ENCODE measurements at places on chromosomes 5 and 9.

DNA sequence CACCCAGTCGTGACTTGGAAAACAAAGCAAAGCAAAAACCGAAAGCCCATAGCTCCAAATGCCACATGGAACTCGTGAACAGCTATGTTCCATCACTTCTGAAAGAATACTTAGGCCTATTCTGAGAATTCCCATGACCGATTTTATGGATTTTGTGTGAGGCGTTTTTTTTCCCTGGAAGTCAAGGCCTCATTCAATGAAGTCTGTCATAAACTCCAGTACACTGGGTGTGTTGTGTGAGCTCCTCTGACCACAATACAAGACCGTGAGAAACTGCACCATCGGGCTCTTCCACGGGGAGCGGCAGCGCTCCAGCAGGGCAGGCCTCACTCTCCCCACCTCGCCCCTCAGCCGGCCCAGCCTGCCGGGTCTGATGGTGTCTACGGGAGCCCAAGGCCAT lies 209.5 kb downstream of the FANCC start:
- no peak for DNase-seq

DNA sequence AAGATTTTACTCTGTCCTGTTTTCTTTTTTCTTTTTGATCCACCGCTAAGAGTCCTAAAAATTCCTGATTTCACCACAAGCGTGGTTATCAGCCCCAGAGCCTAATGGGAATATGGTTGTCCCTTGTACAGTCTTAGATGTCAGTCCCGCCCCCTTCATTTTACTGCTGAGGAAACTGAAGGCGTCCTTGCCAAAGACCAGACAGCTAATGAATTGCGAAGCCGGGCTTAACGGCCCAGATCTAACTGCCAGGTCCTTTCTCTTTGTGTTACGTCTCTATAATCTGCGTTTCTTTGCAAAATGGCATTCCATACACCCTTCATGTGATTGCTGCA lies 497 bp downstream of the NSA2 start:
- DNase-seq = peak; percentile 29

GRCh38 chr9:14692470-14693250 lies 572 bp downstream of the ZDHHC21 start:
- DNase-seq = peak; percentile 9

- DNase-seq = no peak
These were observed 12.5 kb downstream of the SH3RF2 start for GRCh38 chr5:145948921-145949320.

DNA sequence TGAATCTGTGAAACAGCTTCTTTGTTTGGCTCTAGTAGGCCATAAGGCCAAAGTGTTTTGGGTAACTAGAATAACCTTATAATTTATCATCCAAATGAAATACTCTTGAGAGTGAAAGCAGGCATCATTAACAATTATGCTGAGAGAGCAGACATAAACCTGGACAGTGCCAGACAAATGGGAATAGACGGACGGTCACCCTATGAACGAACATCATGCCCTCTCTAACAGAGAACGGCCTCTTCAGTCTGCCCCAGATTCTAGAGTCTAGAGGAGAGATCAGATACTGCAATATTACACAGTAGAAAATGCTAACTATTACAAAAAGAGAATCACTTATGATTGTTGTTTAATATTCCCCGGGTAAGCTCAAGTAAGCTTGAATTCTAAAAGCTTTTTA lies 68.5 kb downstream of the APBA1 start:
- no peak for DNase-seq

- DNase-seq = no peak
These were observed 318.8 kb upstream of the ELAVL2 start for GRCh38 chr9:24144796-24145195.

- no peak for DNase-seq
These were observed 126.4 kb upstream of the CCNG1 start for GRCh38 chr5:163310997-163311396.

GRCh38 chr5:73748510-73749400 lies 122.8 kb downstream of the ARHGEF28 start:
- DNase-seq = peak; percentile 26

DNA sequence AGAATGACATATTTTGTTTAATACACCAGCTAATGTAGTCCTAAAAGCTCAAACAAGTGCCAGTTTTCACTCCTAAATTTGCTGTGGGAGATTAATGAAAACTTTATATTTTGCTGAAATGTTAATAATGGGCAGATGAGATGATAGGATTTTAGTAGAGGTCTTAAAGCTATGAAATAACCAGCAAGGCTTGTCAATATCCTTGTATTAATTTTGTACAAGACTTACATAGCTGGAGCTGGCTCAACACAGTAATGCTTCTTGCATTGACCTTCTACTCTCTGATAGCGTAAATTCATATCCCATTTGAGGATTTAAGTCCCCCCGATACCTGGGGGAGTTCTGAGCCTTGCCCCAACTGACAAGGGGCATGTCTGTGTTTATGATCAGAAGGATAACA lies 219.2 kb downstream of the MAPKAP1 start:
- DNase-seq = no peak

GRCh38 chr5:171318026-171318425 lies 9.0 kb downstream of the TLX3 start:
- no peak for DNase-seq

- DNase-seq = no peak
These were observed 110.3 kb upstream of the TBC1D2 start for GRCh38 chr9:98365781-98366180.

DNA sequence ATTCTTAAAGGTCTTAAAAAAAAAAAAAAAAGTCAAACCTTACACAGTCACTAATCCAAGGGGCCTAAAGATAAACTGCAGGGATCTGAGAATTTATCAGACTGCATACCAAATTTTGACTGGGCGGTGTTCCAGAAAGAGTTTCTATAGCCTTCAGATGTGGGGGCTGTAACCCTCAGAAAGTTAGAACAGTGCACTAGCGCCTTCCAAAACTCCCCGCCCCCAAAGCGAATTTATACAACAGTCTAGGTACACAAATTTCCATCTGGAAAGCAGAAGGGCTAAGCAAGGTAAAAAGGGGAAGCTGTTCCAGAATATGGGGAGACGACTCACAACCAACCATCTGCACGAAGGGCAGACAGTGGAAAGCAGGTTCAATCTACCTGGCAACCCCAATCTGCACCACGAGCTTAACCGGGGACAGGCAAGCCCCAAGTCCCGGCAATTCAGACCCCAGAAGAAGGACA lies 813 bp downstream of the ERMP1 start:
- peak; percentile 12 for DNase-seq

DNA sequence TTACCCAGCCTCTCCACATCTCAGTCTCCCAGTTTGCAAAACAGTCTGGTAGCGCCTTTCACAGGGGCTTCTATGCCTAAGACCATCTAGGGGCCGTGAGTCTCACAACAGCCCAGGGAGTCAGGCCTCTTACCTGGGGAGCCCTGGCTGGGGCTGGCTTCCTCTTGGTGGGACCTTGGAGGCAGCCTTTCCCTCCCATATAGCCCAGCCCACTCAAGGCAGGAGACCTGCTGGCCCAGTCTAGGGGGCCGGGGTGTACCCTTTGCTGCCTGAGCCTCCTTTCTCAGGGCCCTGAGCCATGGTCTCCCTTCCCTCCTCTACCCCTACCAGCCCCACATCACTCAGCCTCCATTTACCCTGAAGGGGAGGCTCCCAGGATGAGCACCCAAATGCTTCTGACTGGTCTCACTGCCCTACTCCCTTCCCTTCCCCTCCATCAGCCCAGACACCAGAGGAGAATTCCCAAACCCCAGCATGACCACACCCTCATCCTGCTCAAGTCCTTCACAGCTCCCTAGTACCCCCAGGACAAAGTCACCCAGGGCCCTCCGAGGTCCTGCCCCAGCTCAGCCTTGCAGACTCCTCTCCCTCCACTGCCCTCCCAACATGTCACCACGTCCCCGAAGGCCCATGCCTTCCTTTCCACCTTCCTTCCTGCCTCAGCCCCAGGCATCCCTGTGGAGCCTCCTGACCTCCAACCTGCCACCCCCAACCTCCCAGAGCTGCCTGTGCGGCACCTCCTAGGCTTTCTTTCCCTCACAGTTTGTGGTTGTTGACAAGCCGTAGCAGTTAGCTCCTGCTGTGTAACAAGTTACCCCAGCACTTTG lies 55.3 kb downstream of the BARX1 start:
- peak; percentile 2 for DNase-seq

- DNase-seq = no peak
These were observed 3.4 kb upstream of the ABO start for GRCh38 chr9:133278161-133279114.

- DNase-seq = no peak
These were observed 46.5 kb downstream of the CEMIP2 start for GRCh38 chr9:71721855-71722254.

GRCh38 chr5:133819977-133820471 lies 148.4 kb downstream of the C5orf15 start:
- DNase-seq = no peak

DNA sequence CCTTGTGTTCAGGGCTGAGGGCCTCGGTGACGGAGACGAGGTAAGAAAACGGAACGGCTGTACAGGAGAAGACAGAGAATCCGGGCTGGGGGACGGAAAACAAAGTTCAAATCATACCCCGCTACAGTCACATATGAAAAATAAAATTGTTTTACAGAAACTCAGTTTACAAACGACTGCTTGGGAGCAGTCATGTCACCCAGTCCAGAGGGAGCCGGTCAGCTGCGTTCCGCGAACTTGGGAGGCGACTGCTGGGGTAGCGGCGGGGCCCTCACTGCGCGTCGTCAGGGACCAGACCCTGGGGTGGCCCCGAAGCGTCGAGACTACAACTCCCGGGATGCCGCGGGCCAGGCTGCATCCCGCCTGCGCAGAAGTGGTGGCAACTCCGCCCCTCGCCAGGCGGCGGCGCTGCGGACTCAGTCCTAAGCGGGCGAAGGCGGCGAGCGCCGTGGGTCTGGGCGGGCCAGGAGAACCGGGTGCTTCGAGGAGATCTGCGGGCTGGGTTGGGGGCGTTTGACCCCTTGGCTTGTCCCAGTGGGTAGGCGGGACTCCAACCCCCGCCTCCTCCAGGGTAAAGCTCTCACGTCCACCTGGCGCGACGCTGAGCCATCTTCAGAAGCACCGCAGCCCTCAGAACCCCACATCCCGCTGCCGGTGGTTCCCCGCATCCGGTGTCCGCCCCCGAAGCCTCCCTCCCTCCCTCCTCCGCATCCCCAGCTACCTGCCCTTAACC lies 4.0 kb downstream of the SIT1 start:
- DNase-seq = peak; percentile 93

DNA sequence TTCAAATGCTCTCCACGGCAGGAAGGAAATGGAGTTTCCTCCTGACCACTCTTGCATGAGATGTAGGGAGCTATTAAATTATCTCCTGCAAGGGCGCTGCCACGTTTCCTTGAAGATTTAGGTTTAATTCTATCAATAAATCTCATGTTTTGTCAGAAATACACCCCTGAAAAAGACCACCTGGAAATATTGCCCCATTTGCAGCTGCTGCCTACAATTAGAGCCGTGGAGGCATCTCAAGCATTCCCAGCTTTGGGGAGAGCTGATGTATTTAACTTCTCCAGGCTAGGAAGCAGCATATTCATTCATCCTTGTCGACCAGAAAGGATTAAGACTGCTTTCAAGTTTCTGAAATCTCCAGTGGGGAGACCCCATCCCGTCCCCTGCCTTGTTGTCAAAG lies 40.5 kb downstream of the CCNJL start:
- no peak for DNase-seq

DNA sequence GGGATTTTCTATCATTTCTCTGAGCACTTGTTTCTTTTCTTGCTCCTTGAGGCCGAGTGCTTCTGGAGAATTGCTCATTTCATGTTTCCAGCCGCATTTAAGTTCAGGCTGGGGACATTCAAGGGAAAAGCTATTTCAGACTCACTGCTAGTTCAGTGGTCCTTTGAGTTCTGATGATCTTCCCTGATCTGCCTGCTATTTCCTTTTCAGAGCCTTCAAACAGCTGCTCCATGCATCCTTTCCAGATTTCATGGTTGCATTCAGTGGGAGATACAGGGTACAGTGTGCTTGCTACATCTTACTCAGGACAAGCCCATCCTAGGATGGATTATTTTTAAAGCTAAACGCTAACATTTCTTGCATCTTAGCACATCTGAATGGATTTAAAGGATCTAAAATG lies 14.7 kb downstream of the NDUFS4 start:
- no peak for DNase-seq

GRCh38 chr9:97615439-97616072 lies 17.6 kb downstream of the TSTD2 start:
- peak; percentile 43 for DNase-seq

GRCh38 chr5:26578002-26578401 lies 460.4 kb downstream of the CDH9 start:
- DNase-seq = no peak

DNA sequence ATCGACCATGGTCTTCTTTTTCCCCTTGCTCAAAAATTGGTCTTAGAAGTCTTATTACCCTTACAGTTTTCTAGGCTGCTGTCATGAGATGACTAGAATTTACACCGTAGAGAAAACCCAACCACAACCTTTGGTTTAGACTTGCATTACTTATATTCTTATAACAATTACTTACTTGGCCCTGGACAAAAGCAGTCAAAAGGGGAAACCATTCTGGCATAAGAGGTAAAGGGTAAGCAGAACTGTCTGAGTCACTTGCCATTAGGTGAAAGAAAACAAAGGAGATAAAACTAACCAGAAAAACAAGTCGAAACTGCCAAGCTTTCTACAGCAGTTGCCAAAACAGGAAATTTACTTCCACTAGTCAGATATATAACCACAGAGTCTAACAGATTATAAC lies 17.9 kb downstream of the TMEM245 start:
- no peak for DNase-seq

GRCh38 chr9:78297672-78297961 lies 692 bp downstream of the PSAT1 start:
- DNase-seq = no peak

DNA sequence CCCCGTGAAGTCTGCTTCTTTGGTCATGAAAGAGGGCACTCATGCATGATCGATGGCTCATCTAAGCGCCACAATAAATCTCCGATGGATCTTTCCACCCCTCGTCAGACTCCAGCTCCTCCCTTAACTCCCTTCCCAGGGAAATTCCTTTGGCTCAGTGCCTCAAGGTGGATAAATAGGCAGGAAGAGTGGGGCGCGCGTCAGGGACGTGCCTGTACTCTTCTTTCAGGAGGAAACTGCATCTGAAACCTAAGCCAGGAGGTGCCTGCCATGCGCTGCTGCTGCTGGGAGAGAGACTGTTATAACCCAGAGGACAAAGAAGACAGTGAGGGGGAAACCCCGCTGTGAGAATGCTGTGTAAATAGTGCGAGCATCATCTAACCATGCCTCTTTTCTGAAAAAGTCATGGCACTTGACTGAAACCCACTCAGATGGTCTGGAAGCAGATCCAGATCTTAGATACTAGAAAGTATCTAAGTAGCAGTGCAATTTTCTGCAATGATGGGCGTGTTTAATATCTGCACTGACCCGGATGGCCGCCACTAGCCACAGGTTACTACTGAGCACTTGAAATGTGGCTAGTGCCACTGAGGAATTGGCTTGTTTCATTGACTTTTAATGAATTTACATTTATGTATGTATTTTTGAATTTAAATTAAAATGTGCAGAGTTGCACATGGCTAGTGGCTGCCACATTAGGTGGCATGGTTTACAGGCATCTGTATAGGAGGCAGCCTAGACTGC lies 120.3 kb upstream of the BASP1 start:
- DNase-seq = no peak

GRCh38 chr9:120478208-120478607 lies 101.8 kb downstream of the CDK5RAP2 start:
- DNase-seq = no peak

GRCh38 chr9:121298689-121299466 lies 30.9 kb downstream of the GSN start:
- DNase-seq = peak; percentile 87

- DNase-seq = no peak
These were observed 355.5 kb downstream of the TLR4 start for GRCh38 chr9:118059484-118060278.
